ENCODE measurements at places on chromosomes 1 and 21.

DNA sequence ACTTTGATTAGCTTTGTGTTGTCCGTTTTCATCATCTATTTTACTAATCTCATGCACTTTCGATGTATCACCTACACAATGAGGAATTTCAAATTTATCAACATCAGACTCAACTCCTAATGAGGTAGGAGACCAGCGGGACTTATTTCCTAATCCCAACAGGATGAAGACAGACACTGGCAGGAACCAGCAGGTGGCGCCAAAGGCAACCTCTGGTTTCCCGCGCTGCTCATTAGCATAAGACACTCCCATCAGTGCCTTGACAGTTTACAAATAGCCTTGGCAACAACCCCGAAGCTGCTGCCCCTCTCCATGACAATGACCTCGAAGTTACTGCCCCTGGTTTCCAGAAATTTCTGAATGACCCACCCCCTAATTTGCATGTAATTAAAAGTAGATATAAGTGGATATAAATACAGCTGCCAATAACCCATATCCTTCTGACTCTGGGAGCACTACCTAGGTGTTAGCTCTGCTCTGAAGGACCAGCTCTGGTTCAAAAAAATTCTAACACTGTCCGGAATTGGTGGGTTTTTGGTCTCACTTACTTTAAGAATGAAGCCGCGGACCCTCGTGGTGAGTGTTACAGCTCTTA lies 974.8 kb downstream of the ADGRL2 start:
- peak; percentile 67 for DNase-seq

- peak; percentile 33 for DNase-seq
These were observed 9.5 kb upstream of the KCNA2 start for GRCh38 chr1:110615548-110616130.

GRCh38 chr1:9696793-9697192 lies 45.3 kb downstream of the PIK3CD start:
- no peak for DNase-seq

GRCh38 chr1:150144606-150145005 lies 5.1 kb upstream of the PLEKHO1 start:
- DNase-seq: no peak

DNA sequence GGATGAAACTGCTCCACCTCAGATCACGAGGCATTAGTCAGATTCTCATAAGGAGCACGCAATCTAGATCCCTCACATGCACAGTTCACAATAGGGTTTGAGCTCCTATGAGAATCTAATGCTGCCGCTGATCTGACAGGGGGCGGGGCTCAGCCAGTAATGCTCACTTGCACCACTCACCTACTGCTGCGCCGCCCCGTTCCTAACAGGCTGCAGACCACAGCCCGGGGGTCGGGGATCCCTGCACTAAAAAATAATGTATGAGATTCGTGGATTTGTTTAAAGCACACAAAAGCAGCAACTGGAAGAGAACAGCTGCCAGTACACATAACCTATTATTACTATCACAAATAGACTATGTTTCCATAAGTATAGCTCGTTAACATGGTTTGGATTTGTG lies 72.9 kb downstream of the HLCS start:
- DNase-seq: no peak

DNA sequence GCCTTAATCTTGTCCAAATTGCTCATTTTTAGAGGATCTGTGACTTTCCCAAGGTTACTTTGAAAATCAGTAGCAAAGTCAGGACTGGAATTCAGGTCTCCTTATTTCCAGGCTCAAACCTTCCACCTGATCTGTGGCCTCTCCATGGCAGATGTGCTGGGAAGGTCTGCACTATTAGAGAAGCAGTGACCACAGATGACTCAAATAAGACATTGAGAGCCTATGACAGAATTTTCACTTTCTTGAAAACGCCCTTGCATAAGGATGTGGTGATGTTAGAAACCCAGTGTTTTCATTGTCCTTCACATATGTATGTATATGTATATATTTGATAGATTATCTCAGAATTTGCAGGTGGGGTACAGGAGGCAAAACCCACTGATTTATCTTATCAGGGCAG lies 45.3 kb downstream of the TTC39A start:
- no peak for DNase-seq

Data from substantia nigra (tissue), 51 donors.